ENCODE measurements at places on chromosomes 6 and 20. TPM values are rescaled to one million over a fixed set of nuclear protein-coding genes. Genes with fewer than 3 reads are reported as not detected.

Gene HAO1
- polyA plus RNA-seq, result not detected

Gene BEND3
- polyA plus RNA-seq, result 9.1 TPM

Gene SASH1
- polyA plus RNA-seq, result 25.4 TPM

Gene RIPPLY2
- not detected for polyA plus RNA-seq

Gene MED20
- polyA plus RNA-seq, result 22.6 TPM

Gene GPR6
- not detected for polyA plus RNA-seq

Gene DDX43
- 1.2 TPM for polyA plus RNA-seq
